HFF-Myc (cell line): ENCODE measurements at places on chromosomes 2 and 18.

- DNase-seq: no peak
Observed at GRCh38 chr2:21317131-21317530, 193.4 kb downstream of the TDRD15 start.

DNA sequence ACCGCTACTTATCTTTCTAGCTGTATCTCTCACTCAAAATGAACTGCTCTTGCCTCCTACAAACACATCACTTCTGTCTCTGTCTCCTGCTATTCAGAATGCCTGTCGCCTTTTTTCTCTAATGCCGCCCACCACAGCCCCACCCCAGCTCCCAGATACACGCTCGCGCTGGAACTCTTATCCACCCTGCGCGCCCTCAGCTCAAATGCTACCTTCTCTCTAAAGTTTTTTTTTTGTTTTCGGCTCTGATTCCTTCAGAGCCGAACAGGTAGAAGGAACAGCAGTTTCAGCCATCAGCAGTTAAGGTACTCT lies 3.9 kb upstream of the SOS1 start:
- no peak for DNase-seq

DNA sequence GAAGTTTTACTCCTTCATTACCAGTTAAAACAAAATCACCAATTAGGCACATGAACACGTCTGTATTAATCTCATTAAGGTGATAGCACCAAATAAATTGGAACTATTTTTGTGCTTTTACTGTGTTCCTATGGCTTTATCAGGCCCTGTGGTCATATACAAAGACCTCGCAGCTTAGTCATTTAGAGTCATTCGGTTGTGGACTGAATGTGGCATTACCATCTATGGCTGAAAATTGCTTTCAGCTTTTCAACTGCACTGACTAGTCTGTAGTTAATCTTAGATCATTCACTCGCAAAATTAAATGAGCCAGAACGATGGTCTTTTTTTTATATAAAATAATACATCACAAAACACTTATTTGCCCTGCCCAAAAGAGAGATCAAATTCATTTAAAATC lies 601.7 kb downstream of the NR4A2 start:
- DNase-seq: no peak

DNA sequence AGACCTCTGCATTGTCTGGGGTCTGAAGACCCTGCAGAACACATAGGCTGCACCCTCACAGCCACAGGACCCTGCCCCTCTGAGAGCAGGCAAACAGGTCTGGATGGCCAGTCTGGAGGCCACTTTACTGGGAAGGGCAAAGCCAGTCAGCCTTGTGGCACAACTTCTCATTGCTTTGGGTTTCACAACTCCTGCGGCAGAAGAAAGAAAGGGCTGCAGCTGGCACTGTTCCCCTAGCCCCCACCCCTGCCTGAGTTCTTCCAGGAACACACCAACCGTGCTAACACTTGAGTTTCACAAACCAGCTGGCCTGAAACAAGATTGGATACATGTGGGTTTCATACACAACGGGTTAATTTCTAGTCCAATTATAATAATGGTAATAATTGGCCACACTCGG lies 276.5 kb upstream of the MGAT5 start:
- no peak for DNase-seq

- DNase-seq: no peak
Observed at GRCh38 chr2:29401994-29402393, 286.8 kb downstream of the CLIP4 start.
